Keratinocyte (primary cell): ENCODE measurements at places on chromosomes 13 and 19. TPM values are rescaled to one million over a fixed set of nuclear protein-coding genes. Genes with fewer than 3 reads are reported as not detected.

The SLITRK5 gene
- polyA plus RNA-seq: under 0.01 to 0.01 TPM (median 0.01 TPM) in 3 replicates

The CYTH2 gene
- polyA plus RNA-seq: 27.0 to 33.5 TPM (median 32.2 TPM) in 3 replicates

The TMEM259 gene
- polyA plus RNA-seq: 61.5 to 136 TPM (median 88.0 TPM) in 3 replicates

The SERPINE3 gene
- not detected in 3 replicates for polyA plus RNA-seq

The FGF14 gene
- under 0.01 to 0.09 TPM in 2 of 3 replicates, not detected in the other for polyA plus RNA-seq

The GPC5 gene
- polyA plus RNA-seq: 0.10 to 0.17 TPM (median 0.10 TPM) in 3 replicates

The NCCRP1 gene
- polyA plus RNA-seq: 2.3 to 6.0 TPM (median 2.8 TPM) in 3 replicates

The YIF1B gene
- polyA plus RNA-seq: 38.1 to 66.5 TPM (median 47.6 TPM) in 3 replicates

The OPA3 gene
- polyA plus RNA-seq: 11.9 to 16.5 TPM (median 16.5 TPM) in 3 replicates

The ZFP28 gene
- 5.2 to 6.9 TPM (median 5.7 TPM) in 3 replicates for polyA plus RNA-seq

DNA sequence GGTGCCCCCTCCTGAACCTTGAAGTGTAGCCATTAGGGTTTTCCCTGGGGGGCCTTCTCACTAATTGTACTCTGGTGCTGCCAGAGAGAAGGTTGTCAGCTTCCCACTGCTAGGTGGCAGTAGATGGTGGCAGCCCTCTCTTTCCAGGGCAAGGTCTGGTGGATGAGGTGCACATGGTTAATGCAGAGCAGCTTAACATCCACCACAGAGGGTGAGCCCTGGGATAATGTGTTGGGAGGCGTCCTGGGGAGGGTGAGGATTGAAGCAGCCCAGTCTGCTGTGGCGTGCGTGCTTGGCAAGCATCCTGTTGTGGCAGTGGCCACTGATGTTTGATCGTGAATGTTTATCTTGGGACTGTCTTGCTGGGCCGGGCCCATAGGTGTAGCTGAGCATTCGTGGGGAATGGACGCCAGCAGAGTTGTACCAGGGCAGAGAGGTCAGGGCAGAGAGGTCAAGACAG is 5.8 kb downstream of the EGLN2 start:
- no peak for DNase-seq

DNA sequence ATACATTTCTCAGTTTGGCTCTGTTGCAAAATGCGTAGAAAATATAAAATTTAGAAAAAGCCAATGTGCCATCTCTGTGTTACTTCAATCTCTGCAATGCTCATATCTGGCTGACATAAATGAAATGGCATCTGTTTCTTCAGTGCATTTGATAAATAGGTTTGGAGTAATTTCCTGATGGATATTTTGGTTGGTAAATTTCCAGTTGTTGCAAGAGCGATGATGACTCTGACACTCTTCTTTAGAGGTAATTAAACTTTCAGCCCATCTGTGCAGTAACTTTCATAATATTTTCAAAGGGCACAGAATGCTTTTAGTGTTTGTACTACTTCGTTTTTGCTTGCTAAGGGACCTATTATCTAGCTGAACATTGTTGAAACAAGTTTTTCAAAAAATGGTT is 1286.4 kb downstream of the PCDH9 start:
- DNase-seq: no peak

GRCh38 chr13:28047757-28048388 is 52.5 kb downstream of the FLT3 start:
- no peak for DNase-seq

DNA sequence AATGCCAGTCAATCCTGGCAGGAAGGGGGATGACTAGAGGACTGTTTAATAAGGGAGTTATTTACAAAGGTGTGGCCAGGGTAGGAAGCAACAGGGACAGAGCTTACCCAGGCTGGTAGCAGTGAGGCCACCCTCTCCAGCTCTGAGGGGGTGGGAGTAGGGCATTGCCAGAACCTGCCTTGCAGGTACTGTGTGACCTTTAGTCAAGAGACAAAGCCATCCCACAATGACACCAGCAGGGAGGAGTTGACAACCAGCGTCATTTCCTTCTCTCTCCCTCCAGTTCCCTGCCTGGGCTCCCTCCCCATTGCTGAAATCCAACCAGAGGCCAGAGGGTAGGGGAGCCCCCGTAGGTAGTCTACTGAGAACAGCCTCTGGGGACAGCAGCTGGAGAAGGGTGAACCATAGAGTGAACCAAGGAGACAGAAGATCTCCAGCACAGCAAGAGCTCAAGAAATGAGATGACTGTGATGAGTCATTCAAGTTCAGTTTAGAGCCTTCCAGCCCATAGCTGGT is 33.3 kb upstream of the SPATA13 start:
- no peak for DNase-seq

DNA sequence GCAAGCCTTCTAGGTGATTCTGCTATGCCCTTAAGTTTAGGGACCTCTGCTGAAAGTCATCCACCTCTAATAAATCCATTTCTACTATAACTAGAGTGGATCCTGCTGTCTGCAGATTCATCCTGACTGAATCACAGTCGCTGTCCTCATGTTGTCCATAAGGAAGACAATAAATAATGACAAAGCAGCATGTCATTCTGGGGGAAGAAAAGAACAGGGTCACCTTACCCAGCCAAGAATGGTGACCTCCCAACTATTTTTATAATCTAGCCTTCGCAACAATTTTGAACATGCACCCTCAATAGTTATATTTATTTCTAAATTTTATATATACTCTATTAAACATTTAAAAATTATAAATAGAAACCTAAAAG is 45.0 kb upstream of the UBE2L5 start:
- no peak for DNase-seq

DNA sequence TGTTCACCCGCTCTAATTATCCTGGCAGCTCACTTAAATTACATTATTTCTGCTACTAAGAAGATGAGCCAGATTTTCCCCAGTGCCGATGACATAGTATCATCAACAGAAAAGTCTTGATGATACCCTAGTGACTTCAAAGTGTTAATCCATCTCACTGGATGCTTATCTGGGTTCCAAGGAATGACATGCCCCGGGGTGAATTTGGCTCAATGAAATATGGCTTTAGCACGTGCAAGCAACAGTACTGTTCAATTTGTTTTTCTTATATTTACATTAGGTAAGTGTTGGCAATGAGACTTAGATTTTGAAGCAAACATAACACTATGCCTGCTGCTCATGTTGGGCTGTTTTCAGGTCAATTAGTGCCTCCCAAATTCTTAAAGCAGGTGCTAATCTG is 548.2 kb upstream of the SLITRK1 start:
- no peak for DNase-seq

GRCh38 chr13:30679483-30680330 is 55.6 kb upstream of the ALOX5AP start:
- no peak for DNase-seq

- no peak for DNase-seq
These were observed 20.4 kb downstream of the ARHGEF1 start for GRCh38 chr19:41903193-41903953.

GRCh38 chr19:7554990-7555864 is 19.7 kb downstream of the PNPLA6 start:
- no peak for DNase-seq

DNA sequence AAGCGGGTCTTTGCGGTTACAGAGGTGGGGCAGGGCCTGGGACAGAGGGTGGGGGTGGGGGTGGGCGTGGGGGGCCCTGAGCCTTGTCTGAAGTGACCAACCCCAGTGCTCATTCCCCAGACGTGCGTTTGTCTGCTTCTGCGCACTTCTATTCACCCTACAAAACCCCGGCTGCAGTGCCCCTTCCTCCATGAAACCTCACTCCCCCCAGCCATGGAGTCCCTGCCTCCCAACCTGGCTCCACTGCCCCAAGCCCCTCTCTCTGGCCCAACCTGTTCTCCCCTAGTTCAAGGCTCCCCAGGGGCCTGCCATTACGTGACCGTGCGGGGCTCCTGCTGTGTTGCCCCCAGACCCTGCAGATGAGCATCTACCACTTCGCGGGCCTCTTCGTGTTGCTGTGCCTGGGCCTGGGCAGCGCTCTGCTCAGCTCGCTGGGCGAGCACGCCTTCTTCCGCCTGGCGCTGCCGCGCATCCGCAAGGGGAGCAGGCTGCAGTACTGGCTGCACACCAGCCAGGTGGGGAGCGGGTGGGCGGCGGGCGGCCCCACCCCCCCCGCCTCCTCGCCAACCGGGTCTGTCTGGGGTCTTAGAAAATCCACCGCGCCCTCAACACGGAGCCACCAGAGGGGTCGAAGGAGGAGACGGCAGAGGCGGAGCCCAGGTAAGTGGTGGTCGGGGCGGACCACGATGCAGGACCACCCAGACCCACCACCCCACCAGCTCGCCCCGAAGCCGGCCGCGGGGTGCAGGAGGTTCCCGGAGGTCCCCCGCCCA is 8.2 kb downstream of the GRIN3B start:
- DNase-seq: no peak

DNA sequence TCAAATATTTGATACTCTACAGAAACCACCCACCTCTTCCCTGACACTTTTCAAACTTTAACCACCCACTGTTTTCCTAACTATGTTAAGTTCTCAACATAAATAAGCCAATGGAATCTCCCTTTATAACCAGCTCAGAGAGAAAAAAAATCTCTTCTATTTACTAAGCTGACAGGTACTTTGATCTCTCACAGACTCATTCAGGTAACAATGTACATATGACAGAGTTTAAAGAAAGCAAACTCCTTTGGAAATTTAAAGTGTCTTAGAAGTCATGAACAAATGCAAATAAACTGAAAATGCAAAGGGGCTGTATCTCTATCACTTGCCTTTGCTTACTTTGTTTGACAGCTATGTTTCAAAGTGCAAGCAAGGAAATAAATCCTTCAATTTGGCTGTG is 109.3 kb downstream of the KLF12 start:
- DNase-seq: no peak

GRCh38 chr19:1911995-1912394 is 6.8 kb downstream of the ADAT3 start:
- DNase-seq: no peak

GRCh38 chr19:5336195-5336965 is 4.2 kb downstream of the PTPRS start:
- no peak for DNase-seq

DNA sequence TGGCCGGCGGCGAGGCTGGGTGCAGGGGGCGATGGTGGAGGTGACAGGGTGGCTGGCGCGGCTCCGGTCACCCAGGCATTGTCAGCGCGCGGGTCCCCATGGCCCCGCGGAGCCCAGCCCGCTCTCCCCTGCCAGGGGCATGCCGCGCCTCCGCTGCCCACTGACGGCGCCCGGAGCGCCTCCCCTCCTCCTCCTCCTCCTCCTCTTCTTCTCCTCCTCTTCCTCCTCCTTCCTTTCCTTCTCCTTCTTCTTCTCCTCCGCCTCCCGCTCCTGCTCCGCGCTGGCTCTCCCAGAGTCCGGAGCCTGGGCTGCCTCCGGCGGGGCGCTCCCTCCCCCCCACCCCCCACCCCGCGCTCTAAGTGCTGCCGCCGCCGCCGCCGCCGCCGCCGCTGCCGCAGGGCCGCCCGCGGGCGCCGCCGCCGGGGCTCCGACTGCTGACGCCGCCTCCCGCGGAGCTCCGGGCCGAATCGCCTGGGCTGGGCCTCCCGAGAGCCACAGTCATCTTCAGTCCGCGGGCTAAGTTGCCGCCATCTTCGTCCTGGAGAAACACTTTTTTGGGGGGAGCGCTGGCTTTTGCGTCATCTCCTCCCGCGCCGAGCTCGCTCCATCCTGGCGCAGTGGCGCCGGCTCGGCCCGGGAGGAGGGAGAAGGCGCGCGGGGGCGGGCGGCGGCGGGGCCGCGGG is 348.3 kb downstream of the LIG4 start:
- DNase-seq: no peak

DNA sequence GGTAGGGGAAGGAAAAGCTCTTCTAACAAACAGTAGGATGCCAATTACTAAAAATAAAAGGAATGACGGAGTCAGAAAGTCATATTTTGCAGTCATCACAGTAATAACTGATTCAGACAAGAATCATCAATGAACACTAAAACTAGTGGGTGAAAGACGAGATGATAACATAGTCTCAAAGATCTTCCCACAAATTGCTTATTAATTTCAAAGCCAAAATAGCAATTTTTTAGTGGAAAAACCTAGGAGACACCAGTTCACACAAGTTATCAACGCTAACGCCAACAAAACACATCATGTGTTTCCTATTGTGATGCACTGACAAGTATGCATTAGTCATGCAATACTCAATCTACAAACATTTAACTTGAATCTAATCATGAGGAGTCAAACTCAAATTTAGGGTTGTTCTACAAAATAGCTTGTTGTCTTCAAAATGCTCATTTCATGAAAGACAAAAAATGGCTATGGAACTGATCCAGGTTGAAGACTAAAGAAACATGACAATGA is 18.6 kb downstream of the ZNF233 start:
- peak; percentile 59 for DNase-seq

DNA sequence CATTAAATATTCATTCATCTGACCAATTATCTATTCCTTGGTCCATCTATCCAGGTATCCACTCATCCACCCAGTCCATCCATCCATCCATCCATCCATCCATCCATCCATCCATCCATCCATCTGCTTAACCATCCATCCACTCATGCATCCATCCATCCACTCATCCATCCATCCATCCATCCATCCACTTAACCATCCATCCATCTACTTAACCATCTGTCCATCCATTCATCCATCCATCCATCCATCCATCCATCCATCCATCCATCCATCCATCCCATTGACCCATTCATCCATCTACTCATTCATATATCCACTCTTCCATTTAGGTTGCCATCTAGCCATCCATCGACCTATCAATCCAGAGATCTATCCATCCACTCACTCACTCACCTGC is 11.4 kb downstream of the MYBPC2 start:
- no peak for DNase-seq

GRCh38 chr19:34409189-34410164 is 5.3 kb downstream of the PDCD2L start:
- DNase-seq: no peak

DNA sequence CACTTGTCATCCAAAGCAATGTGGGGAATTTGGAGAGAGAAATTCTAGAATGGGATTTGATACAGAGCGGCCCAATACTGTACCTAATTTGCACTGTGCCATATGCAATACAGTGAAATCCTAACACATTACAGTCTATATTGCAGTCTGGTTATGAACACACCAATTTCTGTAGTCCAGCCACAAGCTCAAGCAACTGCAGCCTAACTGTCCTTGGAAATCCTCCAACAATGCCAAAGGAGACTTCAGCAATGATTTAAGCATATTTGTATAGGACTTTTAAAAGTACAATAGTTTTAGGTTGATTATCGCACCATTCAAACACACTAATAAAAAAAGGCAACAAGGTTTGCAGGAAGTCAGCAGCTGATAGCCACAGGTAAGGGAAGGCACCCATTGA is 17.3 kb downstream of the DIAPH3 start:
- no peak for DNase-seq

DNA sequence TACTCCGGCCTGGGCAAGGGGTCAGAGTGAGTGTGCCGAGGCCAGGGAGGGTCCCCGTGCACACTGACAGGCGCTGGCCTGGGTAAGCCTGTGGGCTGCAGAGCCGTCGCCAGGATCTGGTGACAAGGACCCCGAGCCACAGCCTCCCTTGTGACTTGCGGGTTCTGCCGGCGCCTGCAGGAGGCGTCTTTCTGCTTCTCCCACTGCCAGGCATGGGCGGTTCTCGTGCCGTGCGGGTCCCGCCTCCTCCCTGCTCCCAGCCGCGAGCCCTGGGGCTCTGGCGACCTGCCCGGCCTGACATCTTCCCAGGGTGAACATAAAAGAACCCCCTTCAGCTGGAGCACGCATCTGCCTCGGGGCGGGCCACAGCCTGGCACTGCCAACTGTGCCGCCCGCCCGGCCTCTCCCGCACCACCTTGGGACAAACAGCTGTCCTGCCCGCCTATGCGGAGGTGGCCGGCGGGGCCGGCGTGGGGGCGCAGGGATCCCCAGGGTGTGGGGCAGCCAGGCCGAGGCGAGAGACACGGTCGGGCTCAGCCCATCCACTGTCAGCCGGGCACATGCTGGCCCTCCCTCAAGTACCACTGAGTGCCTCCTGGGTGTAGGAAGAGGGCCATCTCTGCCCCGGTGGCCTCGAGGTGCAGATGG is 1.5 kb upstream of the HCN2 start:
- DNase-seq: no peak
